ENCODE measurements at places on chromosomes 12 and 14. TPM values are rescaled to one million over a fixed set of nuclear protein-coding genes. Genes with fewer than 3 reads are reported as not detected.

GRCh38 chr12:50287271-50287670, 4.0 kb upstream of the LIMA1 start:
- no peak for ATAC-seq

- peak; percentile 13 for ATAC-seq
Observed at GRCh38 chr12:47270782-47271664, 191.3 kb upstream of the AMIGO2 start.

GRCh38 chr12:101488469-101488868, 13.3 kb downstream of the SPIC start:
- no peak for ATAC-seq

GRCh38 chr12:8612629-8613028, at the start of gene AICDA:
AICDA (minus strand) TSS chr12:8612859; CDS start chr12:8612767, 92 bp downstream.
- ATAC-seq = no peak

GRCh38 chr14:93994919-93995682, 2.0 kb upstream of the CCDC197 start:
- peak; percentile 84 for ATAC-seq

- ATAC-seq = no peak
Observed at GRCh38 chr14:46279776-46280175, 371.8 kb downstream of the RPL10L start.

- ATAC-seq = peak; percentile 96
Observed at GRCh38 chr12:88420457-88420856, 159.8 kb downstream of the KITLG start.

GRCh38 chr14:61080591-61081010, 99.6 kb downstream of the SLC38A6 start:
- ATAC-seq = peak; percentile 32

Gene TAS2R20
- total RNA-seq = 0.96 TPM

DNA sequence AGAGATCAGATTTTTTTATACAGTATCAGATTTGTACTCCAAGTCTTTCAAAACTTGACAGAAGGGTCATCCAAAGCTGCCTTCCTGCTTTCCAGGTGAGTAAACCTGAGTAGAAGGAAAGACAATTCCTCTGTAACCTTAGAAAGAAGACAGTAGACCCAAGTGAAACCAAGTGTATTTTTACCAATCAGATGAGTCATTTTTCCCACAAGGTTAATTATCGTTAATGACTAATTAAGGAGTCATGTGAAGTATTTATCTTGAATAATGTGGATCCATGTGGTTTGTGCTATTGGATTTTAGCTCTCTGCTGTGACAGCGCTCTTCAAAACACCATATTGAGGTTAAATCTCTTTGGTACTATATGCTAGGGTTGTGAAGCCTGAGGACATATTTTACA, 74.0 kb upstream of the PELI2 start:
- no peak for ATAC-seq

- ATAC-seq = no peak
Observed at GRCh38 chr12:59895166-59895775, 299.4 kb downstream of the SLC16A7 start.

Gene SEL1L
- 33.0 TPM for total RNA-seq

- peak; percentile 2 for ATAC-seq
Observed at GRCh38 chr12:132428936-132429601, 60.9 kb upstream of the FBRSL1 start.

DNA sequence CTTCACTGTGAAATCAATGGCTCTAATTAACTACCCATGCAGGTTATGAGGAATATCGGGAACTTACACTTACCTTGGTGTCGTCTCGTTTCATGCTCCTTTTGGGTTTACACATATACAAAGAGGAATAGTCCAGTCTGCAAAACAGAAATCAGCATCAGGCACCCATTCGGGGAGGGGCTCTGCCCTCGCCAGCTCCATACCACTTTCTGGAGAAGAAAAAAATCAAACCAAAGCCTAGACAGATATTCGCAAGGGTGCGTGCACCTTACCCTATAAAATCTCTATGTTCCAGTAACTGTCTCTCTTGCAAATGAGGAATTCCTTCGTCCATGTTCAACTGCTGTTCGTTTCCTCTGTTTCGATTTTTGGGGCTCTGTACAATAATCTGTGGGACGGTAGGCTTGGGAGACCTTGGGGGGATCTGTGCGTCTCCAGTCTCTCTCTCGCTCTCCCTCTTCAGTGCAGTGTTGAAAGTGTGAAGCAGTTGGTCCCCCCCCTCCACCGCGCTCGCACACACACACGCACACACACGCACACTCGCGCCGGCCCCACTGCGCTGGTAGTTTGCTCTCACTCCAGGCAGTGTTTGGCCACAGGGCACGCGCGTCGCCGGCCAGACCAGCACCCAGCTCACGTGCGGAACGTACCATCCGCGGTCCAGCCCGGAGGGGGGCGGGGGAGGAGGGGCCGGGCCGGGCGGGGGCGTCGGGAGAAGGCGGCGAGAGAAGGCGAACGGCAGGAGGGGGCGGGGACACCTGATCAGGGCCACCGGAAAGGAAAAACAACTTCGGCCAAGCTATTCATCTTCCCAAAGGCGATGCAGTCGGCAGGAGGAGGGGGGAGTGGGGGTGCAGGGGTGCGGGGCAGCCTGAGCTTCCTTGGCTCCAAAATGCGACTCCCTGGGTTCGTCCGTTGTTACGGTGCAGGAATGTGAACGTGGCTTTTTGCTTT, at the start of gene BHLHE41:
Gene BHLHE41, minus strand, starts transcription at position 592 of the 954 bp plus-strand sequence. Its CDS starts 258 bp downstream, at position 334.
- ATAC-seq = peak; percentile 41

- no peak for ATAC-seq
Observed at GRCh38 chr12:59603754-59604153, 7.9 kb downstream of the SLC16A7 start.

Gene MARCHF9
- 5.9 TPM for total RNA-seq

GRCh38 chr14:89406941-89407340, 10.1 kb downstream of the FOXN3 start:
- no peak for ATAC-seq

GRCh38 chr12:89225401-89225800, 126.9 kb downstream of the DUSP6 start:
- peak; percentile 91 for ATAC-seq

GRCh38 chr14:50462111-50462510, 65.4 kb upstream of the CDKL1 start:
- ATAC-seq = no peak

GRCh38 chr14:32710231-32710671, 228.4 kb upstream of the NPAS3 start:
- no peak for ATAC-seq

- ATAC-seq = no peak
Observed at GRCh38 chr12:6263931-6264330, 46.6 kb upstream of the PLEKHG6 start.

Gene KRT4
- total RNA-seq = 1,080 TPM

Gene SMIM41
- not detected for total RNA-seq

DNA sequence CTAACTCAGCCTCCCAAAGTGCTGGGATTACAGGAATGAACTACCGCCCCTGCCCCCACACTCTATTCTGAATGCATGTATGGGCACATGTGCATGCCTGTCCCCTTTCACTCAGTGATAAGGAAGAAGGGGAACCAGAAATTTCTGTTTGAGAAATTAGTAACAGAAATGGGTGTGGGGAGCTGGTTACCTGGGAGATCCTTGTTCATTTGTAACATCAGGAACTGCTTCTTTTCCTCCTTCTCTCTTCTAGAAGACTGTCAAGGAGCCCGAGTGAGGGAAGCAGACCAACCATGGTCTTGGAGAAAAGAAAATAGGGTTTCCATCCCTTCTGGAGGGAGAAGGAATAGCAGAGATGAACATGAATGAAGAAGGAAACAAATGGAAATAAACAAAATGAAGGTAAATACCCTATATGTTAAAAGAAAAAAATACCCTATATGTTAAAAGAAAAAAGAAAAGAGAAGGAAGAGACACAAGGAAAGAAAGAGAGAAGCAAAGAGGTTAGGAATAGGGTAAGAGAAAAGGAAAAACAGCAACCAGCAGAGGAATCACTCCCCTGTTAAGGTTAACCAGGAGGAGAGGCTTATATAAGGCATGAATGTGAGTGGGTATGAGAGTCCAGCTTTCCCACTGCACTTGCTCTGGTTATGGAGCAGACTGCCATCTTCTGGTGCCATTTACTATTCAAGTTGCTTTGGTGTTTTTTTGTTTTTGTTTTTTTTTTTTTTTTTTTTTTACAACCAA, 3.3 kb downstream of the PPP1R3E start:
- ATAC-seq = peak; percentile 15

DNA sequence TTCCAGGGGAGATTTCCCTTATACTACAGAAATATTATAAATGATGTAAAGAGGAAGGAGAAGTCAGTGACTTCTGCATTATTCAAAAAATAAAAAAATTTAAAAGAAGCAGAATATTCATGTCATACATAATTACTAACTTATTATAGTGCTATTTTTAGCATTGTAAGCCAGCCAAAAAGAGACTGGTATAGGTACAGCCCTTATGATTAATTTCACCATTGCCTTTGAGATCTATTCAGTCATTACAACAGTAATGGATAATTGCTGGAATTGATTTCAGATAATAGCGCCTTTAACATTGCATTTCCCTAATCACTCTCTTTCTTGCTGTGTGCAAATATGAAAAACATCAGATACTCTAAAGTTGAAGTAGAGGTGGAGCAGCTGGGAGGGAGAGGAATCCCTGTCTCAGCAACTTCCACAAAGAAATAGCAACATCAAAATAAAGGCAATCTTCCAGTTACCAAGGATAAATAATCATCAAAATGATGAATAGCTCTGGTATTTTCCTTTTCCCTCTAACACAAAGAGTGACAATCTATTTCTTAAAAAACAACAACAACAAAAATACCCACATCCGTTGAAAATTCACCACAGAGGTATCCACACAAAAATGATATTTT, 71.8 kb upstream of the OVCH1 start:
- ATAC-seq = no peak

Gene HRK
- 1.5 TPM for total RNA-seq

DNA sequence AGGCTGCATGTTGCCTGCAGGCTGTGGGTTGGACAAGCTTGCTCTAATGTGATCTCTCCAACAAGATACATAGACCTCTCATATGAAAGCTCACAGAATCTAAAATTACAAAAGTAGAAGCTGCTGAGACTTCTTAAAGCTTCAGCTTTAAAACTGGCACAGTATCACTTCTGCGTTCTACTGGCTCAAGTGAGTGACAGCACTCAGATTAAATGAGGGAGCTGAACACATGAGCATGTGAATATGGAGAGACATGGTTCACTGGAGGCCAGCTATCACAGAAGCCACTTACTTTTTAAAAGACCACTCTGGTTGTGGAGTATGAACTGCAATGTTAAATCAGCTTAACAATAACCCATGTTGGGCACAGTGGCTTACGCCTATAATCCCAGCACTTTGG, 29.1 kb upstream of the ANO6 start:
- no peak for ATAC-seq

DNA sequence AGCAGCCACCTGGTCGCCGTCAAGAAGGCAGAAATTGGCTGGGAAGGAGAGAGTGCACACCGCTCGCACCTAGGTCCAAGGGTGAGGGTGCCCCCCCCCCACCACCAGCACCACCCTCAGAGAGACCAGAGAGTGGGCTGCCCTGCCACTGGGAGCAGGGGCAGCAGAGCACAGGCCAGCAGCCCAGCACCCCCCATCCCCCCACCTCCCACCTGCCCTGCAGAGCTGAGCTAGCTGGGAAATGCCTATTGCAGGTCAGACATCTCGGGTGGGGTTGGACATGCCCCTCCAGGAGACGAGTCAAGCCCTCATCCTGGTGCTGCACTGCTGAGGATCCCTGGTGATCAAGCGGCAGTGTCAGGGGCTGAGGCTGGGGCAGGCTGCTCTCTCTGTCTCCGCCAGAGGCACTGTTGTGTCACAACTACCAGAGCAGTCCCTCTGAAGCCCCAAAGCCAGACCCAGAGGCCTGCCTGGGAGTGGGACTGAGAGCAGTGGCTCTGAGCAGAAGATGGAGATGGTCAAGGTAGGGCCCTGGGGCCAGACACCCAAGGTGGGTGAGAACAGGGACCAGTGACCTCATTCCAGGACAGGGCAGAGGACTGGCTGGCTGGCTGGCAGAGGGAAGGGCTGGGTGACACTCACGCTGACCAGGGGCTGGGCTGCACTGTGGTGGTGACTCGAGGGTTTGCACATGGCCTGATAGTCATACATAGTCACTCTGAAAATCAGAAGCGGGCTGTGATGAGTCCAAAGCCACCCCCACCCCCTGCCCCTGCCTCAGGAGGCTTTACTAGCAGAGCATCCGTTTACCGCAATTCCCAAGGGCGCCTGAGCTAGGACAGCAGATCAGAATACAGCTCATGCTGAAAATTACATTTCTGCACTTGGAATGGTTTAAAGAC, 19.7 kb upstream of the LRTM2 start:
- no peak for ATAC-seq

Gene KRT72
- total RNA-seq = not detected

DNA sequence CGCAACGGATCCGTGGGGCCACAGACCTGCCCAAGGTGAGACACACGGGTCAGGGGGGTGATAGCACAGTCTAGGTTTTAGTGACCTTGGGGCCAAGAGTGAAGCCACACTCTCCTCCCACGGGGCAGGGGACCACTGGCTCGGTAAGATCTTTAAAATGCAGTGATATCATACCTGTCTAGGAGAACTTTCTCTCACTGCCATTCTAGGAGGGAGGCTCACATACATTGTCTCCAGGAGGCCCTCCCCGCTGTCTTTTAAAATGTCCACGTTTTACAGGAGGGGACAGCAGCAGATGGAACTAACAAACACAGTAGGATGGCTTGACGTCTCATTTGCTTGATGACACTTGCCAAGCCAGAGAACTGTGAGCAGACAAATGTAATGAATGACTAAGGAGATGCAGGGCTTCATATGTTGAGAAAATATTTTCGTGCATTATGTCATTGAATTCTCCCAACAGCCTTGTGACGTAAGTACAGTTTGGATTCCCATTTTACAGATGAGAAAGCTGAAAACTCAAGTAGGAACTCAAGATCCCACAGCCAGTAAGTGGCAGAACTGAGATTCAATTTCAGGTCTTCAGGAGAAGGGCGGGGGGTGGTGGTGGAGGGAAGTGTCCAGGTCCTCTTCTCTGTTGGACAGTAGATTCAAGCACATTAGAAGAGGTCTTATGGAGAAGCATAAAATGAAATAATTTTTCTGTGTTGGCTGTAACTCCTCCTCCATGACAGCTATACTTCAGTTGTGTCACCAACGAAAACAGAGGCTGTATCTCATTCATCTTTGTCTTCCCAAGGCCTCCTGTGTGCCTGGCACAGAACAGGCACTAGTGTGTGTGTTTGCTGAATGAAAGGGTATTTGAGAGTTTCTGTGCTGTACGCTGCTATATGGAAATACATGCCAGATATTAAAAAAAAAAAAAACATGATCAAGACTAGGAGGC, 2.1 kb downstream of the VASH1 start:
- ATAC-seq = no peak

All from esophagus mucosa (tissue), 1 donor.